Umbilical cord (tissue), 2 donors: ENCODE measurements at places on chromosomes 6 and 20. TPM values are rescaled to one million over a fixed set of nuclear protein-coding genes. Genes with fewer than 3 reads are reported as not detected.

GRCh38 chr6:144153260-144153659, 2.9 kb downstream of the STX11 start:
- DNase-seq = no peak

- no peak for DNase-seq
These were observed 42.9 kb upstream of the DACT2 start for GRCh38 chr6:168362276-168362990.

DNA sequence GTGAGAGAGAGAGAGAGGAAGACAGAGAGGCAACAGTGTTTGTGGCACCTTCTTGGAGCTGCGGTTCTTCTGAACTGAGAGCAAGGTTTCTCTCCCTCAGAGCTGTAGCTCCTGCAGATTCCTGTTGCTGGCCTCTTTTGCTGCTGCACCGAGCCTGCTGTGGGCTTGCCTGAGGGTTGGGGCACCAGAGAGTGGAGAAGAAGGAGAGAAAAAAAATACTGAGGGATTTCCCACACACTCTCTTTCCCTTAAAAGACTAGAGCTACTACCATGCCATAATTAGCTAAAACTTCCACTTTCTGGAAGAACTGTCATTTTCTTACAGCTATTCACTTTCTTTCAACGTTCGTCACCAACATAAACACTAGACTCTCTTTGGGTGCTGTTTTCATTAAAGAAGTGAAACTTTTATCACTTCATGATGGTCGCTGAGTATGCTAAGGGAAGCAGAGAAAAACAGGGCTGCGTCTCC, 18.2 kb upstream of the ECI2 start:
- peak; percentile 23 for DNase-seq

- DNase-seq = no peak
These were observed 55.0 kb upstream of the BHLHE23 start for GRCh38 chr20:63061771-63062100.

- peak; percentile 88 for DNase-seq
These were observed 169.3 kb downstream of the TTLL2 start for GRCh38 chr6:167493976-167494697.

DNA sequence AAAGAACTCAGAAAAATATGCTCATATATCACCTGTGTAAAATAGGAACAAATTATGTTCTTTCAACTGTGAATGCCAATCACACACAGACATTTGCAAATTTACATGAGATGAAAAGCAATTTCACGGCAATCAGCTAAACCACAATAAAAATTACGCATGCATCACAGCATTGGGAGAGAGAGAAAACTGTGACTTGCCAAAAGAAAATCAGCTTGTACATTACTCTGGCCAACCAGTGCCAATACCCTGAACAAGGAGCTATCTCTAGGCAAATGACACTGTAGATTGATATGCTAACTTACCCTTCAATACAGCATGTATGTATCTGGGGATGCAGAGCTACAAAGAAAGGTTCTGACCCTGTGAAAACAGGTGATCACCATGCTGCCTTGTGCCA, 515.6 kb downstream of the EYS start:
- no peak for DNase-seq

- no peak for DNase-seq
These were observed 477.3 kb downstream of the UTRN start for GRCh38 chr6:144762469-144762868.

DNA sequence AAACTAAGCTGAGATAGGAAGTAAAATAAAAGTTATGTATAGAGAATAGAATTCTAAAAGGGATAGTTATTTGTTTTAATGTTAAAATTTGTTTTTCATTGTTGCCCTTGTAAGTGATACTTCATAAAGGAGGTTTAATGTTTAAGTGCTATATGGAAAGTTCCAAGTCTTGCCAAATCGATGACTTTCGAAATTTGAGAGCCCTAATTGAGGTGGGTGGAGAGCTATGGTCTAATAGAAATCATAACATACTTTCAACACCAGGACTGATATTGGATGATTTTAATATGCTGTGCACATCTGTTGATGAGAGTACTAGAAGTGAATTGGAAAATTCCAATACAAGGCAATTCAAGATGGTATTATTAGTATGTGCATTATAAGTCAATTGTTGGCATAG, 64.6 kb downstream of the RNF144B start:
- no peak for DNase-seq

GRCh38 chr6:39189915-39190544, 39.2 kb downstream of the KCNK5 start:
- DNase-seq = no peak

DNA sequence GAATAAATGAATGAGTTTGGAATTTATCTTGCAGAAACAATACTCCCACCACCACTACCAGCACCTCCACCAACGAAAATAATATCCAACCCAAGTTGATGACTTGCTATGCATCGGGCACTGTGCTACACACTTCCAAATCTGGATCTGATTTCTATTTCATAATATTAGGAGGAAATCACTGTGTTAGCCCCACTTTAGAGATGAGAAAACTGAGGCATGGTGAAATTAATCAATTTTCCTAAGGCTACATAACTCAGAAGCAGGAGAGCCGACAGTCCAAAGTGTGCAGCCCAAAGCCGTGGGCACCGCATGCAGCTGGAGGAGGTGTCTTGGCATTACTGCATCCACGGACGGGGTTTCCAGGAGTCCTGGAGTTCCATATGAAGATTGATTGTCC, 17.6 kb downstream of the TCF15 start:
- DNase-seq = no peak

DNA sequence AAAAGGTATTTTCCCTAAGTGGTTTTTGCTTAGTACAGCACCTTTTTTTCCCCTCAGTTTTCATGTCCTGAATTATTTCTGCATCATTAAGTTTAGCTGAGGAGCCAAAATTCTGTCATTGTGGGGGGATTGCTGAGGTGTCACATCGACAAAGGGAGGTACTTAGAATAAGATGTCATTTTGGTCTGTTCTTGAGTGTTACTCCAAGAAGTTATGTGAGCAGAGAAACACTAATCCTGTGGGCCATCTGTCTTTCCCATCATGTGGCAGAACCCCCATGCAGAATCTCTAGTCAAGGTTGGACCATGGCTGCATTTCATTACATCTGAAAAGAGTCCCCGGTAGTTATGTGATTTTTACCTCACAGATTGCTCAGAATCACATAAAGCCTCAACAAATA, 167.8 kb upstream of the CENPW start:
- DNase-seq = no peak

DNA sequence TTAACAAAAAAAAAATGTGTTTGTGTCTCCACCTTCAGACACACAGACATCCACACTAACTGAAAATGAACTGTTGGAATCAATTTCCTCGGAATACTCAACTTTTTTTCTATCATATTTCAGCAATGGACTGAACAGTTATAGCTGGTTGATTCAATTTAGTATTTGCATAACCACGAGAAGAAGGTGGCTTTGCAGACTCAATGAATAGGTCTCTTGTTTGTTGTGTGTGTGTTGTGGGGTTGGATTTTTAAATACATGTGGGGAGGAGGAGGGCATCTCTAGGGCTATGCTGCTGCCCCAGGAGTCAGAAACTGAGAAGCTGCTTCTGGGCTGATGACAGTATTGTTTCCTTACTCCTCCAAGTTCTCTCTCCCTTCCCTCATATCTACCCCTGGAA, 28.7 kb downstream of the TFAP2A start:
- DNase-seq = no peak

- DNase-seq = no peak
These were observed 285.0 kb upstream of the SPTLC3 start for GRCh38 chr20:12723811-12724210.

DNA sequence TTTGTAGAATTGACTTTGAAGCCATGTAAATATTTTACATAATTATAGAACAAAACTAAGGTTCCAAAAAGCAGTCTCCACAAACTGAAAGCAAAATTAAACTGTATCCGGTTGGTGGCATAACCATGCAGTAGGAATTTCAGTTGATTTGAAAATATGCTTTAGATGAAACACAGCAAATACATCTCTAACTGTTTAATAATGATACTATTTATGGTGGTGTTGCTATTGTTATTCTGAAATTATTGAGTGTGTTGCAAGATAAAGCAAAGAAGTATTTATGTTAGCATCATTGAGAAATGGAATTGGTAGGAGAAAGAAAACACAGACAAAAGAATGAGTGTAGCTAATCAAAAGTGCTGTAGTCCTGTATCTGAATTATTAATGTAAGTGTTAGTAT, 73.8 kb upstream of the MTHFD1L start:
- no peak for DNase-seq

GRCh38 chr6:106102034-106102433, 15.9 kb downstream of the PRDM1 start:
- no peak for DNase-seq

DNA sequence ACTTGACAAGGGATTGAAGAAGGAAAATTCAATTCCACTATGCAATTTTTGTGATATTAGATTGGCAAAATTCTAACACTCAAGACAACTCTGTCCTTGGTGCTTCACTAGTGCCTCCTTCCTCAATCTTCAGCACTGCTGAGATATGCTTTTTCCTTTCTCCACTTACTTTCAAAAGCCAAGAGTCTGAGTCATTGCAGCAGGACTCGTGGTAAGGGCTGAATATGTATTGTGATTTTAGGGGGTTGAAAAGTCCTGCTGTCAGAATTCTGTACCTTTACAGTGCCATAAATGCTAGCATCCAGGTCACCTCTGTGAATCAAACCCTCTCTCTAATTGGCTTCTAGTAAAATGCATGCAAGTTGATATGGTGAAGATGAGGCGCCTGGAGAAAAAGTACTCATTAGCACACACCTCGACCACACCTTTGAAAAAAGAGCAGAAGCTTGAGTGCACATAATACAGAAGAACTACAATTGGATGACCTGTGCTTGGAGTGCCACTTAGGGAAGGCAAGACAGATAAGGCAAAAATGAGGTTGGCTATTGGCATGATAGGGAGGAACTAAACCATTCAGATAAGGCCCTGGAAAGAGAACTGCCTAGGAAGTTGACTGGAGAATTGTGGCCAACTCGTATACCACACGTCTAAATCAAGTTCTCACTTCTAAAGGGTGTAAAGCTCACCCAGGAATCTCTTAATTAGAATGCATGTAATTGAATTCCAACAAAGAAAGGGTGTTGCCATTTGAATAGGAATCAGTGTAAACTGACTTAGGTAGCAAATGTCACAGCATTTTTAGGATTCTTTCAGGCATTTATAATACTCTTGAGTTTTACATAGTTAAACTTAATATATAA, 43.6 kb upstream of the FAM83B start:
- DNase-seq = peak; percentile 80

- peak; percentile 67 for DNase-seq
These were observed 650 bp downstream of the DCBLD1 start for GRCh38 chr6:117483004-117483644.

- DNase-seq = no peak
These were observed 22.6 kb downstream of the MYH7B start for GRCh38 chr20:34978092-34978744.

GRCh38 chr20:51313358-51313827, 229.1 kb downstream of the NFATC2 start:
- DNase-seq = peak; percentile 24

DNA sequence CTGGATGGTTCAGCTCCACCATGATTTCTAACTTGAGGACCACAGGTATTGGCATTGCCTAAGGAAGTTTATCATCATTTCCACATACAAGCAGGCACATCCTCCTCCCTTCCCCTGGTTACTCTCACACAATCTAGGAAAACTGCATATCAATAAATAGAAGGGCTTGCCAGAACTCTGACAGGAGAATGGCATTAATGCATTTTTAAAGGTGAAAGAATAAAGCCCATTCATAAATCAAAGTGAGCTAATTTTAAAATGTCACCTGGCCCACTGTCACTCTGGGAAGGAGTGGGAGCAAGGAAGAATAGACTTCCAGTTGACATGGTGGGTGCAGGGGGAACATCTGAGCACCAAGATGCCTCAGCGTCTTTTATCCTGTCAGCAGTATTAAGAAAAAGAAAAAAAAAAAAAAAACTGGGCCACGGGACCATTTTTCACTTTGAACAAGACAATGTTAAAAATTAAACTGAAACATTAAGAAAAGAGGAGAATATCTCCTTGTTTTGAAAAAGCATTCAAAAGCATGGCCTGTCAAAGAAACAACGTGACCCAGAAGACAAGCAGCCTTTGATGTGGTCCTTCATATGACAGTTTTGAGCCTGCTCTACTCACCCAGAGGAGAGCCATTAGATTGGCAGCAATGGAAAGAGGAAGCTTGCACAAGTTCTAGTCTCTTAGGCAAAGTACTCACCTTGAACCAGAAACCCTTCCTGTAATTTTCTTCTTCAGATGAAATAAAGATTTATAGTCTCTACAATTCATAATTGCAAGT, 39.3 kb upstream of the SMLR1 start:
- DNase-seq = no peak

The SYCP2 gene
- total RNA-seq = 13.2 TPM

The ASF1A gene
- total RNA-seq = 12.8 TPM

The FIG4 gene
- 25.8 TPM for total RNA-seq

The ARG1 gene
- total RNA-seq = 8.9 TPM

The COL9A3 gene
- 37.1 TPM for total RNA-seq

The MYLK2 gene
- total RNA-seq = 0.72 TPM
